ENCODE measurements at places on chromosomes 7 and 10. TPM values are rescaled to one million over a fixed set of nuclear protein-coding genes. Genes with fewer than 3 reads are reported as not detected.

- H3K36me3 ChIP-seq = no peaks in the 10 kb centered on the region
- H3K4me1 ChIP-seq = no peaks in the 10 kb centered on the region
- DNase-seq = no peak
- no peak overlapping the region for H3K27ac ChIP-seq
- H3K27me3 ChIP-seq = no peaks in the 10 kb centered on the region
These were observed 1081.6 kb downstream of the SORCS1 start for GRCh38 chr10:106082865-106083264.

GRCh38 chr7:127486654-127487053 is 94.1 kb upstream of the ZNF800 start:
- DNase-seq = no peak
- no peaks in the 10 kb centered on the region for H3K36me3 ChIP-seq
- no peaks in the 10 kb centered on the region for H3K27me3 ChIP-seq
- no peak overlapping the region for H3K27ac ChIP-seq

GRCh38 chr10:29189256-29189655 is 99.6 kb upstream of the LYZL1 start:
- H3K27ac ChIP-seq = no peak overlapping the region
- peak; percentile 30 for DNase-seq
- H3K4me3 ChIP-seq = no peak overlapping the region

DNA sequence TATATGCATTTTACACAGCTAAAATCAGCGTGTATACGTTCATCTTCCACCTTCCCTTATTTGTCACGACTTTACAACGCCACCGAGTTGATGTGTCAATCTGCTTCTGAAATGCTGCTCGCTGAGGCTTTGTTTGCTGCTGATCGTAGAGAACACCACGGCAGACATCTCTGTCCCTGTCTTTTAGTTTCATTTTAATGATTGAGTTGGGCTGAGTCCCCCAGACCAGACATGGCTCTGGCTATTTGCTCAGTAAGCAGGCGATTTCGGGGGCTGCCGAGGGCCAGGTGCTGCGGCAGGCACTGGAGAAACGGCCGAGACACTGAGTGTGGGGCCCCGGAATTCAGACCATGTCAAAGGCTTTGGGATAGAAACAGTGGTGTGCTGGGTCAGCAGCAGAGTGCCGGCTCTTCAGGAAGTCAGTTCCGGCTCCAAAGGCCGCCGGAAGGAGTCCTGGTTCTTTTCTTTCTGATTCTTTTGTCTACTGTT is 5.0 kb downstream of the LRRC27 start:
- no peaks in the 10 kb centered on the region for H3K27me3 ChIP-seq
- H3K27ac ChIP-seq = peak overlapping the region; percentile 56
- H3K4me3 ChIP-seq = peak overlapping the region; percentile 42

DNA sequence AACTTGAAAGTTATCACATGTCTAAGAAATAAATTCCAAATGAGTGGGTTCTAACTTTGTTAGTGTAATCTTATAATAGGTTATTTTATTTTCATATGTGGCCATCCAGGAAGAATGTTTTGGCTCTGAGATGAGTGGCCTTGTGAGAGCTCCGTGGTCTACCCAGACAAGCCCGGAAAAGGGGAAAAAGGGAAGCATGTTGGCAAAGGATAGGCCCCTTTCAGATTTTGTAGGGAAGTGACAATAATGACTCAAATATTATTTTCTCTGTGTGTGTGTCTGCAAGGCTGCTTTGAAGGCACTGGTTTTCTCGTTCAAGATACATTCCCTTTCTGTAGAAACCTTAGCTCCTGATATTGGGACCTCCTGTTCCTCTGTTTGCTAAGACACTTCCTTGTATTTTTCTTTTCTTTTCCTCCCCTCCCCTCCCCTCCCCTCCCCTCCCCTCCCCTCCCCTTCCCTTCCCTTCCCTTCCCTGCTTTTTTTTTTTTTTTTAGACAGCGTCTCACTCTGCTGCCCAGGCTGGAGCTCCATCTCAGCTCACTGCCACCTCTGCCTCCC is 240.8 kb downstream of the LRMDA start:
- H3K36me3 ChIP-seq = no peaks in the 10 kb centered on the region
- H3K27me3 ChIP-seq = no peaks in the 10 kb centered on the region
- H3K27ac ChIP-seq = no peak overlapping the region

DNA sequence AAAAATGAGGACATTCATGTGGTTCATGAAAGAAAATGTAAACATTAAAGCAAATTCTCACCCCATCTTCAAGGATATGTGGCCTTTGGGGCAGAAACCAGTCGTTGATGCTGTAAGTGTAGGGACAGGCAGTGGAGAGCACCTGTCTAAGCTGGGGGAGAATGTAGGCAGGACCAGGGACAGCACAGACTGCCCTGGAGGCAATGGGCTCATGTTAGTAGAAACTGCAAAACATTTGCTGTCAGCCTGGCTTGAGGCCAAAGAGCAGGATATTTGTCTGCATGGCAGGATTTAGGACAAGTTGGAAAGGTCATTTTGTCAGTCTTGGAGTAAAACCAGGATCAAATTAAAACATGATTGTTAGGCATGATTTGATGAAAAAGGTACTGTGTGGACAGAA is 211.6 kb upstream of the AGK start:
- no peaks in the 10 kb centered on the region for H3K27me3 ChIP-seq
- no peak overlapping the region for H3K4me3 ChIP-seq

DNA sequence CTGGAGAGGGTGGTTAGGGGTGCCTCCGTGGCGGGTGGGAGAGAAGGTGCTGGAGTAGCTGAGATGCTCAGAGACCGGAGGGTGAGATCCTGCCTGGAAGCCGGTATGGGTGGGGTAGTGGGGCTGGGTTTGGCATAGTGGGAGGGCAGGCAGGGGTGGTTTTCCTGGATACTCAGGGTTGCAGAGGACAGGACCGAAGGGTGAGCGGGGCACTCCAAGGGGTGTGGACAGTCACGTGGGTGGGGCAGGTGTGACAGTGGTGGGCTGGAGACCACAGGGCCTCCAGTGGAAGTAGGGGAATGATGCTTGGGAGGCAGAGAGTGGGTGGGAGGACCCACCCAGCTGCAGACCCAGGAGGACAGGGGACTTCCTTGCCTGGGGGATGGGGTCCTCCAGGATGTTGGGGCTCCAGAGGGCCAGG is 1.9 kb downstream of the SCART1 start:
- no peaks in the 10 kb centered on the region for H3K36me3 ChIP-seq
- DNase-seq = no peak
- H3K4me3 ChIP-seq = no peak overlapping the region
- H3K4me1 ChIP-seq = no peaks in the 10 kb centered on the region
- H3K27ac ChIP-seq = no peak overlapping the region

- H3K27ac ChIP-seq = peak overlapping the region; percentile 79
- peak overlapping the region; percentile 67 for H3K4me3 ChIP-seq
- H3K36me3 ChIP-seq = no peaks in the 10 kb centered on the region
- H3K27me3 ChIP-seq = peaks cover 34% of the 10 kb centered on the region
These were observed 677 bp downstream of the SKAP2 start for GRCh38 chr7:26863518-26864308.

DNA sequence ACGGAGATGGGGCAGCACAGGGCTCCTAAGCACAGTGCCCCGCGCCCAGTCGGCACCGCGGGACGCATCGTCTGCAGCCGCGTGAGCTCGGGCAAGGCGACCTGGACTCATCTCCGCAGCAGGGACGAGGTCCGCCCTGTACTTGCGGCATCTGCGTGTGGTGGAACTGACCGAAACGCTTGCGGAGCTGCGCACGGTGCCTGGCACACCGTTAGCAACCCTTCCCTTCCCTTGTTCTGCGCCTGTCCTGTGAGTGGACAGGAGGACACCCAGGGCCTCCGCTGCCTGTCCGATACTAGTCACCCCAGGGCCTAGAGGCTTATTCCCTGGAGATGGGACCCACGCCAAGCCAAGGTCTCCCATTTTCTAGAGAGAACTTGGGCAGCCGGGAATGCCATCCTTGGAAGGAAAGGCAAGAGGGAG is 98.5 kb downstream of the WDR11 start:
- DNase-seq = no peak
- H3K27ac ChIP-seq = no peak overlapping the region
- H3K27me3 ChIP-seq = peaks cover 37% of the 10 kb centered on the region
- H3K36me3 ChIP-seq = no peaks in the 10 kb centered on the region
- peak overlapping the region; percentile 39 for H3K4me3 ChIP-seq

- H3K27ac ChIP-seq = no peak overlapping the region
- no peaks in the 10 kb centered on the region for H3K36me3 ChIP-seq
These were observed 24.3 kb downstream of the DENND2A start for GRCh38 chr7:140616328-140616727.

DNA sequence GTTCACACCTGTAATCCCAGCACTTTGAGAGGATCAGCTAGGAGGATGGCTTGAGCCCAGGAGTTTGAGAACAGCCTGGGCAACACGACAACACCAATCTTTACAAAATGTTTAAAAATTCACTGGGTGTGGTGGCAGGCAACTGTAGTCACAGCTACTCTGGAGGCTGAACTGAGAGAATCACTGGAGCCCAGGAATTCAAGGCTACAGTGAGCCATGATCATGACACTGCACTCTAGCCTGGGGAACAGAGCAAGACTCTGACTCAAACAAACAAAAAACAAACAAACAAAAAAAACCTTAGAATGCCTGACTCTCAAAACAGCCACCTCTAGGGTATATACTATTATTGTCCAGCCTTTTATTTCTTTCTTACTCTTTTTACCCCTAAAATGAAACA is 56.5 kb upstream of the PAPSS2 start:
- H3K4me3 ChIP-seq = no peak overlapping the region
- H3K36me3 ChIP-seq = no peaks in the 10 kb centered on the region
- no peak overlapping the region for H3K27ac ChIP-seq
- DNase-seq = no peak

DNA sequence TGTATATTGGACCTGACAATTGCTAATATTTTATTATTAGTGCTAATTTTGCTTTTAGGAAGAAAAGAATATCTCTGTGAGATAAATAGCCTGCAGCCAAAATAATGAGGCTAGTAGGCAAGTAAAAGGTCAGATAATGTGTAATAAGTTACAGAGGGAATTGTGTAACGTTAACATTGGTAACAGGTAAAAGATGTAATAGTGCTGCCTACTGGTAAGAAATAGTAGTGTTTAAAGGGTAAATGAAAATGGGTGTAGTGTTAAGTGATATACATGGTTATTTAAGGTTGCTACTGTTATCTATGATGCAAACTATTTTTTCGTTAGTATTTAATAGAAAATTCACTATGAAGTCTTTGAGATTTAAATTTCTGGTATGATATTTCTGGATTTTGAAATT is 9.2 kb upstream of the FOXP2 start:
- no peaks in the 10 kb centered on the region for H3K27me3 ChIP-seq
- H3K27ac ChIP-seq = no peak overlapping the region
- no peak overlapping the region for H3K4me3 ChIP-seq
- H3K4me1 ChIP-seq = no peaks in the 10 kb centered on the region
- no peak for DNase-seq

DNA sequence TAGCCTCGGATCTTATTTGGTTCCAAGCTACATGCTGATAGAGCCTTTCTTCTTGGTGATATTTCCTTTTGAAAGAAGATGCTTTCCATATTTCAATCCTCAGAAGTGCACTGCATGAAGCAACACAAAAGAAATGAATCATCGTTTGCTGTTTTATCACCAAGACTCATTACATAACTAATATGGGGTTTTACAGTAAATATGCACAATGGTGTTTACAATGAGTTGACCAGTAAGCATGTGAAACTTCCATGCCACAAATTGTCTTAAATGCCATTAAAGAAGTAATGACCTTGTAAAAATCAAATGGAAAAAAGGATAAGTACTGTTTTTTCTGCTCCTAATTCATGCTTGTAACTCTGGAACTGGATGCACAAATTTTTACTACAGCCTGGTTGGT is 1017.0 kb upstream of the GHITM start:
- H3K27ac ChIP-seq = no peak overlapping the region
- no peaks in the 10 kb centered on the region for H3K27me3 ChIP-seq
- no peak overlapping the region for H3K4me3 ChIP-seq
- no peaks in the 10 kb centered on the region for H3K4me1 ChIP-seq
- DNase-seq = no peak

DNA sequence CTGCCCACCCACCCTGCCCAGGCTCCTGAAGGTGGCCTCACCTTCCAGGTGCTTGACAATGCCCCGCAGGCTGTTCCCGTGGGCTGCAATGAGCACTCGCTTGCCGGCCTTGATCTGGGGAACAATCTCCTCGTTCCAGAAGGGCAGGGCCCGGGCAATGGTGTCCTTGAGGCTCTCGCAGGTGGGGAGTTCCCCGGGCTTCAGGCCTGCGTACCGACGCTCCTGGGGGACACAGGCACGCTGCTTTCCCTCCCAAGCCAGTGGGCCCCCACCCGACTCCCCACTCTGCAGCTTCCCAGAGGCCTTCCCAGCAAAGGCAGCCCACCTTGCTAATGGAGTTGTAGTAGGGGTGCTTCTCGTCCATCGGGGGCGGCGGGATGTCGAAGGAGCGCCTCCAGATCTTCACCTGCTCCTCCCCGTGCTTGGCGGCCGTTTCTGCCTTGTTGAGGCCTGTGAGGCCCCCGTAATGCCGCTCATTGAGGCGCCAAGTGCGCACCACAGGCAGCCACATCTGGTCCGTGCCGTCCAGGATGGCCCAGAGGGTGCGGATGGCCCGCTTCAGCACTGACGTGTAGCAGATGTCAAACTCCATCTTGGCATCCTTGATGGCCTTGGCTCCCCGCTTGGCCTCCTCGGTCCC is 456 bp downstream of the PGAM2 start:
- peak; percentile 29 for DNase-seq
- peak overlapping the region; percentile 93 for H3K27ac ChIP-seq
- H3K36me3 ChIP-seq = peaks cover 12% of the 10 kb centered on the region
- H3K27me3 ChIP-seq = no peaks in the 10 kb centered on the region

- DNase-seq = no peak
- no peak overlapping the region for H3K4me3 ChIP-seq
- no peaks in the 10 kb centered on the region for H3K4me1 ChIP-seq
- H3K36me3 ChIP-seq = no peaks in the 10 kb centered on the region
These were observed 107.3 kb upstream of the KDM7A start for GRCh38 chr7:140284062-140284461.

Gene OR2A42
- 0.33 TPM for total RNA-seq

Gene LIPK
- not detected for total RNA-seq

Gene SPDYE8
- not detected for total RNA-seq

Gene PNLIPRP1
- not detected for total RNA-seq

Gene VSTM4
- 1.9 TPM for total RNA-seq

Gene CLCN1
- 1.9 TPM for total RNA-seq

Gene CYP3A5
- 1.8 TPM for total RNA-seq

Gene EPC1
- total RNA-seq = 37.9 TPM

Gene CCDC6
- total RNA-seq = 31.9 TPM
